ENCODE measurements at places on chromosomes 4 and X.

- DNase-seq, result no peak
Measured at GRCh38 chr4:22389240-22389870, 126.5 kb downstream of the ADGRA3 start.

GRCh38 chr4:149108626-149109025 lies 666.4 kb upstream of the NR3C2 start:
- no peak for DNase-seq

GRCh38 chr4:68152411-68152810 lies 22.7 kb upstream of the TMPRSS11F start:
- DNase-seq, result no peak

DNA sequence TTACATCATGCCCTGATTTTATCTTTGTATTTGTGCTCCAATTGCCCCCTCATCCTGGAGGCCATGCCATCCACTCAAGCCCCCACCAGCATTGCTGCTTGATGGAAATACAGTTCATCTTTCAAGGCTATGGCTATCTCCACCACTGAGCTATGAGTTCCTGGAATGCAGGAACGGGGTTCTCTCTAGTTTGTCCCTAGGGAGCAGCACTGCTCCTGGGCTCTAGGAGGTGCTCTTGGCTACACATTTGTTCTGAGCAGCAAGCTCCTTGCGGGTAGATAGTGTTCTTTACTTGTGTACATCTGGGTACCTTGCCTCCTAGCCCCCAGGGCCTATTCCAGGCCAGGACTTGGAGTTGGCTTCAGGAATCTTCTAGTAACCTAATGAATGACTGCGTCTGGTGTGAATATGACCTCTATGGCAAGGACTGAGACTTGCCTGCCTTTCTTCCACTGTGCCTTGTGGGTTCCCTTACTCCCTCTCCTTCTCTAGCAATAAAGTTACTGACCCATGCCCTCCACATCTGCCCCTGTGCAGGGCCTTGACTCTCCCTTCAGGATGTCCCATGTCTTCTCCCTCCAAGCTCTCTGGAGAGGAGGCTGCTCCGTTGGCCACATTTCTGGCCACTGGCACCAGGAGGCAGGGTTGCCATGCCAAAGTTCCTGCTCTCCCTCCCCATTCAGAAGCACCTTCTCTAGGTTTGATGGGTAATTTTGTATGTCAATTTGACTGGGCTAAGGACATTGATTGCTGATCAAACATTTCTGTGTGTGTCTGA lies 7.6 kb downstream of the CITED1 start:
- DNase-seq, result no peak

- DNase-seq, result no peak
Measured at GRCh38 chrX:119359618-119360382, 39.3 kb upstream of the SLC25A43 start.

DNA sequence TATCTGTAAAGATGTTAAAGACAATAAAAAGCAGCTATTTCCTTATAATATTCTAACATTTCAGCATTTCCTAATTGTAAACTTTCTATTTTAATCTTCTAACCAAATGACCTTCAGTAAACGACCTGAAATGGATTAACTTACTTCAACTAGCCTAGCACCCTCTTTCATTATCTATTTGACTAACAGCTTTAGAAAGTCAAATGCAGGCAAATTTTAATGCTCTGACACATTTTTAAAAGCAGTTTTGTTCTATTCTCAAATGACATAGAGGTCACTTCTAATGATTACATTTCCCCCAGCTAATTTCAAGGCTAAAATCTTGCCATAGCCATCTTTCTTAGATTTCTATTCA lies 41.9 kb downstream of the SLC7A11 start:
- no peak for DNase-seq

GRCh38 chrX:97844943-97845342 lies 961.2 kb downstream of the RPA4 start:
- no peak for DNase-seq
